Urinary bladder (tissue), 4 donors: ENCODE measurements at places on chromosomes 13 and 19. TPM values are rescaled to one million over a fixed set of nuclear protein-coding genes. Genes with fewer than 3 reads are reported as not detected.

Gene CGB3
- polyA plus RNA-seq, result not detected

Gene MISP3
- polyA plus RNA-seq, result 2.6 TPM

Gene UNC13A
- 0.25 TPM for polyA plus RNA-seq

Gene ABHD13
- 7.9 TPM for polyA plus RNA-seq

Gene SIGLECL1
- polyA plus RNA-seq, result not detected

Gene NLRP5
- not detected for polyA plus RNA-seq
